Substantia nigra (tissue), 51 donors: ENCODE measurements at places on chromosomes 7 and 10.

GRCh38 chr7:81074406-81074805 lies 155.6 kb upstream of the SEMA3C start:
- DNase-seq: no peak

DNA sequence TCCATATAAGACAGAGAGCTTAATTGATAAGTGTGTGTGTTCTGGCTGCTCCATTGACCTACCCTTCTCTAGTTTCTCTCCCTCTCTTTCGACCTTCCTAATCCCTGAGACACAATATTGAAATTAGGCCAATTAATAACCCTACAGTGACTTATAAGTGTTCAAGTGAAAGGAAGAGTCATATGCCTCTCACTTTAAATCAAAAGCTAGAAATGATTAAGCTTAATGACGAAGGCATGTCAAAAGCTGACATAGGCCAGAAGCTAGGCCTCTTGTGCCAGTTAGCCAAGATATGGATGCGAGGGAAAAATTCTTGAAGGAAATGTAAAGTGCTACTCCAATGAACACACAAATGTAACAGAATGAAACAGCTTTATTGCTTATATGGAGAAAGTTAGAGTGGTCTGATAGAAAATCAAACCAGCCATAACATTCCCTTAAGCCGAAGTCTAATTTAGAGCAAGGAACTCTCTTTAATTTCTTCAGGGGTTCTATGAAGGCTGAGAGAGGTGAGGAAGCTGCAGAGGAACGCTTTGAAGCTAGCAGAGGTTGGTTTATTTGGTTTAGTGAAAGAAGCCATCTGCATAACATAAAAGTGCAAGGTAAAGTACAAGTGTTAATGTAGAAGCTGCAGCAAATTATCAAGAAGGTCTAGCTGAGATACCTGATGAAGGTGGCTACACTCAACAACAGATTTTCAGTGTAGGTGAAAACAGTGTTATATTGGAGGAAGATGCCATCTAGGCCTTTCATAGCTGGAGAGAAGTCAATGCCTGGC lies 53.8 kb downstream of the ST7 start:
- DNase-seq: no peak

GRCh38 chr7:327991-328702 lies 38.2 kb downstream of the FOXL3 start:
- DNase-seq: no peak

- no peak for DNase-seq
These were observed 195.4 kb downstream of the CDC14C start for GRCh38 chr7:49119706-49120105.

- no peak for DNase-seq
These were observed 162.4 kb downstream of the SEMA3E start for GRCh38 chr7:83486536-83486935.

DNA sequence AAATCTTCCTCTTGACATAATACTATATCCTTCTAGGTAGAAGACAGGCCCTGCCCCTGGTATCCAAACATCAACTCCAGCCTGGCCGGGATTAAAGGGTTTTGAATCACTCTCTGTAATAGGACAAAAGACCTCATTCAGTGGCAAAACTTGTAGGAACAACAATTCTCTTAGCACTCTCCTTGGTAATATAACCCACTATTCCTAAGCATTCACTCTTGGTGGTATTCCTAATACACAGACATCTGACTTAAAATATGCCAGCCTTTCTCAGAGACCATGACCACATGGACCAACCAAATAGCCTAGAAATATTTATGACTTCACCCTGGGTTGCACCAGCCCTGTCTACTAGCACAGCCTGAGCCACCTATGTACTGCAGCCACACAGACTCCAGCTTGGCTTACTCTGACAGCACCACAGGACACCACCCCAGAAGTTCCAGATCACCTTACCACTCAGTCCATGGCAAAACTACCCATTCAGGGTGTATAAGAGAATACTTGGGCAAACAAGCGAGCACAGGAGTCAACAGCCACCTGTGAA lies 244.9 kb upstream of the NEBL start:
- no peak for DNase-seq

DNA sequence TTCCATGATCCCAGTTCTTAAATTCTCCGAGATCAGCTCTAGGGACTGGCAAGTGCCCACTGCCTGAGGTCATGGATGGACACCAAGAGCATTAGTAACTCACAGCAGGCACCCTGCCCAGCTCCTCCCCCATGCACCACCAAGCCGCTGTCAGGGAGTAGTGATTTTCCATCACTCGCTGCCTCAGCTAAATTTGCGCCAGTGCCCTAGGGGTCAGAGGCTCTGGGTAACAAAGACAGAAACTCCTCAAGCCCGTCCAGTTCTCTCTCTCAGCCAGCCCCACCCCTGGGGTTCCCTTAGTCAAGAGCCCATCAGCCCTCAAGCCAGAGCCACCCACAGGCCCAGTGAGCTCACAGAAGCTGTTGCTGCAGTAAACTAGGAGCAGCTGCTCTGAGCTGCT lies 30.0 kb downstream of the PAX2 start:
- no peak for DNase-seq

DNA sequence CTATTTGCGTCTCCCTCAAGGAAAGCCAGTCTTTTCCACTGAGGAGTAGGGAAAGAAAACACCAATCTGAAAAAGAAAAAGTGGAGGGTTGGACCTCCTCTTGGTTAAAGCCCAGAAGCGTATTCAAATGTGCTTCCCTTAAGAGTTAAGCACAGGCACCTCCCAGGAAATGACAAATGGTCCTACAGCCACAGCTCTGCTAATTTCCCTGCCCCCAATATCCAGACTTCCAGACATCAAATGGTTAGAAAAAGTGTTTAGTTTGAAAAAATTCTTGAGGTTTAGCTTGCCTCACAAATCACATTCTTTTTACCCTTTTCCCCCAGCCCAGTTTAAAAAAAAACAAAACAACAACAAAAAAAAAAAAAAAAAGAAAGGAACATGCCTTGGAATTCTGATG lies 19.0 kb upstream of the COL1A2 start:
- DNase-seq: no peak

DNA sequence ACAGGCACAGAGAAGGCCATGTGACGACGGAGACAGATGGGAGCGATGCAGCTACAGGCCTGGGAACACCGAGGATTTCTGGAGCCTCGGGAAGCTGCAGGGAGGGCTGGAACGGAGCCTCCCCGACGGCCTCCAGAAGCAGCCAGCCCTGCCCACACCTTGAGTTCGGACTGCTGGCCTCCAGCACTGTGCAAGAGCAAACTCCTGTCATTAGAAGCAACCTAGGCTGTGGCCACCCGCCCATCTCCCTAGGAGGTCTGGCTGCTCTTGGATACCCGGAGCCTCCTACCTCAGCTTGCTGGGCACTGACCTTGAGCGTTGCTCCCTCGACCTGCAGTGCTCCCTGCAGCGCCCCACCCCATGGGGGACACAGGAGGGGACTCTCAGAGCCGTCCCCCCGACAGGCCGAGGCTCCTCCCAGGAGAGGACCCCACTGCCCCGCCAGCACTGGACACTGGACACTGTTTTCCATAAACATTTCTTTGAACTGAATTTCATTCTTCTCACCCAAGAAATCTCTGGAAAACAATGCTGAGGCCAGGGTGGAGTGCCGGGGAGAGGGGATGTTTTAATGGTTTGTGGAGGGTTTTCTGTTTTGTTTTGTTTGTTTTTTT lies 22.5 kb upstream of the TNRC18 start:
- no peak for DNase-seq

DNA sequence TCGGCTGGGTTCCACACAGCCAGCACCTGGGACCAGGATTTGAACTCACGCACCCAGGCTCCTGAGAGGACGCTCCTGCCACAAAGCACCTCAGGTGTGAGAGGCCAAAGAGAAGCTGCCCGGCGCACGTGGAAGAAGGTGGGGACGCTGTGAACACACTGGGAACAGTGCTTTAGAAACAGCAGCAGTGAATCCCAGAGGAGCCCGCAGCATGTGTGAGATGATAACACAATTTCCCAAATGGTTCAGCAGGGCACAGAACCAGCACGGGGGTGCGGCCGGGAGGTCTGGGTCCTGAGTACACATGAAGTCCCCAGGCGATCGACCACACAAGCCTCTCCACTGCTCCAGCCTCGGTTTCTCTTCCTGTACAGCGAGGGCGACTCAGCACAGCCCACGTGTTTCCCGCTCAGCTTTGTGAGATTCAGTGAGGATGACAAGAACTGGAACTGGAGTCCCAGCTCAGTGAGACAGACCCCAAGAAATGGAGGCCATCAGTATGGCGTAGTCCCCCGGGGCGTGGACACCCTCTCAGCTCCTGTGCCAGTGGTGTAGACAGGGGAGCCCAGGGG lies 188.3 kb downstream of the MAD1L1 start:
- no peak for DNase-seq

DNA sequence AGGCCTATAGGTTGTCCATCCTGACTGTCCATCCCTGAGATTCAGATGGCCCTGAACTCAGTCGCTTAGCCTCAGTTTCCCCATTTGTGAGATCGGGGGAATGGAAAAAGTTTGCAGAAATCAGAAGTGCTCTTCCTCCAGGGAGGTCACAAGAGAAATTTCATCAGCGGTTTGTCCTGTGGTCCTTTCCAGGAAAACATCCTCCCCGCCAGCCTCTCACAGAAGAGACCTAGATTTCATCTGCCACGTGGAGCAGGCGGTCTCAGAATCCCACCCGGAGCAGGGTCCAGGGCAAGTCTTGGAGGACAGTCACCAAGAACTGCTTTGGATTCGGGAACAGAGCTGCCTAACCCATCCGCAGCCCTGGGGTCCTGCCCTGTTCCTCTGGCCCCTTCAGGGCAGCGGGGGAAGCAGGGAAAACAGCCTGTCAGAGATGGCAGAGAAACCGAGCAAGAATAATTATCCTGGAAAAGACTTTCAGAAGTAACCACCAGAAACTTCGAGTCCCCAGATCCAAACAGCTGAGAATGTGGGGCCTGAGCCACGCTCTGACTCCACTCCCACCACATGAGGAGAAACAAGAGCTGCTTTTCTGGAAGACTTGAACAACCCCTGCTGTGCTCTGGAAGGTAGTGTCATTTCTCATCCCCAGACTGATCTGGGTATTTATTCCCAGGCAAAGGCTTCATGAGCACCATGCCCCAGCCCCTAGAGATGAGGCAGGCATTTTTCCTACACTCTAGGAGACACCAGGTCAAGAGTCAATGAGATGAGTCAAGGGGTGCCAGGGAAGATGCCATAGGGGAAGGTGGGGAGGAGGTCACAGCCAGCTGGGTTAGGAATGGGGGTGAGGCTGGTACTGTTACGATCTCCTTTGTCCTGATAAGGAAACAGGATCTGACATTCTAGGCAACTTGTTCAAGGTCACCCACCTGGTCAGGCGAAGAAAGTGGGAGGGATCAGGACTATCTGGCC lies 1.1 kb upstream of the TNS3 start:
- DNase-seq: no peak

- DNase-seq: no peak
These were observed at the start of gene OPN4 for GRCh38 chr10:86654411-86655172. OPN4 (plus strand) TSS chr10:86654547; CDS start chr10:86654784, 237 bp downstream.

- DNase-seq: no peak
These were observed 190.7 kb upstream of the CHRM2 start for GRCh38 chr7:136677471-136678365.

DNA sequence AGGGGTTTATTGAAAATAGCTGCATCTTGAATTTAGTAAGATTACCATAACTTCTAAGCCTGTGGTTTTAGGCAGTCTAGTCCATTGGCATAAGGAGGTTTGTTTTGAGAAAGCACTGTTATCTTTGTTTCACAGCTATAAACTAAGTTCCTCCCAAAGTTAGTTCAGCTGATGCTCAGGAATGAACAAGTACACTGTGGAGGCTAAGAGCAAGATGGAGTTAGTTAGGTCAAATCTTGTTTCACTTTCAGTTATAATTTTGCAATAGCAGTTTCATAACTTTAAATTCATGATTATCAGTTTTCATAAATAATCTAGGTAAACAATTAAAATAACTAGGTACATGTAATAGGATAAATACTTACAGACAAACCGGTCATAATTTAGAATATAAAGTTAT lies 15.4 kb downstream of the SEC61G start:
- no peak for DNase-seq

- no peak for DNase-seq
These were observed 112.2 kb downstream of the CYTH3 start for GRCh38 chr7:6160191-6160623.

DNA sequence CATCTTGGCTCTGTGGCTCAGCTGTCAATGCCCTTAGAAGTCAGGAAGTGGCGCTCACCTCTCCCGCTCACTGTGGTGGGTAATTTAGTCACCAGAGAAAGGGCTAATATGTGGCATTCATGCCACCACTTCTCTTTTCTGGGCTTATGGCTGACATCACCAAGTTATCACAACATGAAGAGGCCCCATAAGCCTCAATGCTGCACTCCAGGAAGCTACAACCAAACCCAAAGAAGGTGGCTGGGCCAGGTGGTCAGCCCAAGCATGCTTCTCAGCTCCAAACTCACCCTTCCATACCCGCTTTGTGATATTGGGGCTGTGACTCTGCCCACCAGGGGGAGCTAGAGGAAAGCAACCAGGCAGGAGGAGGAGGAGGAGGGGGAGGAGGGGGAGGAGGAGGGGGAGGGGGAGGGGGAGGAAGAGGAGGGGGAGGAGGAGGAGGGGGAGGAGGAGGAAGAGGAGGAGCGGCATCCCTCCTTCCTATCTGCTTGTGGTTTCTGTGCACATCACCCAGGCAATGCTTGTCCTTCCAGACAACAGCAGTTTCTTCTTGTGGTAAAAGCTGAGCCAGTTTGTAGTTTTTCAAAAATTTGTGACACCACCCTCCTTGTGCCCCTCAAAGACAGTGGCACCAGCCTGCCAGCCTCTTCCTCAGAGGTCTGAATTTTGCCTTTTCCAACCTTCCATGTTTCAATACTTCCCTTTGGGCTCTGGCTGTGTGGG lies 42.1 kb downstream of the CYP26A1 start:
- DNase-seq: peak; percentile 27

GRCh38 chr7:129799350-129799955 lies 153.3 kb downstream of the UBE2H start:
- DNase-seq: no peak

DNA sequence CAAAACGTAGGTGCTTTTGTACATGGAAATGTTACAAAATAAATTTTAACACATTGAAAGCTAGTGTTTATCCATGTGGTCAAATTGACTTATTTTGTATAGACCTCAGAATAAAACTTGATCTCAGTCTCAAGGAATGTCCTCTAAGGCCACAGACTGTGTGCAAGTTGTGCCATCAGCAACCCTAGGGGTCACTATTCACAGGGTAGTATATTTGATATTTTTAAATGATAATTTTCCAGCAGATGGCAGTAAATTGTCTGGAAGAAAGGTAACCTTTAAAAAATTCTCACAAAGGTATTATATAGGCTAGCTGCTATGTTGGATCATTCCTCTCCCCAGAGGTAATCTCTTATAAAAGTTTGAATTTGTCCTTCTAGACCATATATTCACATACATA lies 12.9 kb upstream of the SNX10 start:
- no peak for DNase-seq

DNA sequence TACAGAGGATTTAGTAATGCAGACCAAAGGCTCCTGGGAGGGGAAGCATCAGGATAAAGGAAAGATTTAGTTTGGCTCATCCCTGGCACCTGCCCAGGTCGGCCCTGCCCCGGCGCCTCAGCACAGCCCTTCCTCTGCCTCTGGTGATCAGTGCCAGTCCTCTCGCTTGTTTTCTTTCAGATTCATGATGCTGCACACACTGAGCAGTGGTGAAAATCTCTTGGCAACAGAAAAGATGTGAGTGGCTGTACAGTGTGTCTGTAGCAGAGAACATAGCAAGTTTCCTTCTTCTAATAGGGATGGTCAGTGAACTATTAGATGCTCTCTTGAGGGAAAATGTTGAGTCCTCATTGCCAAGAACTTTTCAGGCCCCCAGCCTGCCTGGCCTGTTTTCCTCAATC lies 994.1 kb downstream of the KCNMA1 start:
- DNase-seq: no peak

GRCh38 chr7:7739204-7740036 lies 21.0 kb upstream of the RPA3 start:
- DNase-seq: no peak

GRCh38 chr10:107618504-107618994 lies 454.0 kb upstream of the SORCS1 start:
- no peak for DNase-seq
